ENCODE measurements at places on chromosomes 7 and 10. TPM values are rescaled to one million over a fixed set of nuclear protein-coding genes. Genes with fewer than 3 reads are reported as not detected.

XRCC2 gene
- 0.64 TPM for total RNA-seq

NKX2-3 gene
- total RNA-seq: not detected

CYP26C1 gene
- not detected for total RNA-seq

CDNF gene
- 5.3 TPM for total RNA-seq

ACSM6 gene
- total RNA-seq: 5.5 TPM

FOXI2 gene
- 1.4 TPM for total RNA-seq

CDH23 gene
- 0.72 TPM for total RNA-seq

GBX1 gene
- not detected for total RNA-seq

GPR15LG gene
- 19.3 TPM for total RNA-seq

DDC gene
- not detected for total RNA-seq

NPY gene
- not detected for total RNA-seq

ANKRD30A gene
- 0.24 TPM for total RNA-seq

CCL26 gene
- not detected for total RNA-seq

PAPOLB gene
- total RNA-seq: not detected

HNRNPF gene
- 241 TPM for total RNA-seq

IKZF1 gene
- total RNA-seq: 5.1 TPM

CC2D2B gene
- total RNA-seq: 0.72 TPM

C7orf57 gene
- total RNA-seq: not detected

PDZD7 gene
- total RNA-seq: 2.3 TPM

AKR1C4 gene
- not detected for total RNA-seq

NKX6-2 gene
- not detected for total RNA-seq

NODAL gene
- not detected for total RNA-seq

HABP2 gene
- total RNA-seq: 0.72 TPM

NEUROD6 gene
- not detected for total RNA-seq

BTBD16 gene
- total RNA-seq: 0.85 TPM

FAS gene
- 60.2 TPM for total RNA-seq

RHEB gene
- total RNA-seq: 62.2 TPM

All from suprapubic skin (tissue), 4 donors.